ENCODE measurements at places on chromosomes 6 and 20.
A peak's percentile ranks its signal among the peaks of the same experiment; 100 is the strongest.

- no peak for DNase-seq
Observed at GRCh38 chr6:138805016-138805765, 9.3 kb downstream of the ECT2L start.

- DNase-seq, result no peak
Observed at GRCh38 chr6:107582086-107582485, 92.2 kb downstream of the SOBP start.

GRCh38 chr6:131226459-131227157, 91.3 kb downstream of the AKAP7 start:
- no peak for DNase-seq

- DNase-seq, result no peak
Observed at GRCh38 chr6:108438918-108439317, 121.8 kb upstream of the FOXO3 start.

GRCh38 chr6:87484491-87484890, 11.7 kb downstream of the SLC35A1 start:
- DNase-seq, result no peak

- no peak for DNase-seq
Observed at GRCh38 chr6:45763281-45763680, 252.4 kb downstream of the CLIC5 start.

- no peak for DNase-seq
Observed at GRCh38 chr20:22977047-22977785, 57.9 kb upstream of the SSTR4 start.

GRCh38 chr20:63002511-63002910, 4.3 kb downstream of the BHLHE23 start:
- no peak for DNase-seq

DNA sequence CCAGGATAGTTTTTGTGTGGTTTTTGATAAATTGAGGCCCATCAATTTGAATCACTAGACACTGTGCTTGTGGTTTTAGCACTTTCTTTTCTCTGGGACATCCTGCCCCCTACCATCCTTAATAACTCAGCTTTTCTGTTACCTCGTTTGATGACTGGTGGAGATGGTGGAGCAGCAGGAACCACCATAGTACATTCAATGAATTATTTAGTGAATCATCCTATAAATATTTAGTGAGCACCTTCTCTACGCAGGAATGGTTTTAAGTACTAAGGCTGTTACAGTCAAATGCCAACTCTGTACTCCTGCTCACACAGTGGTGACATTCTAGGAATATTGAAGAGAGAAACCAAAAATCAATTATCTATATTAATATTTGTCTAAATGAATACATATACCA, 585.2 kb downstream of the HAO1 start:
- DNase-seq, result no peak

- DNase-seq, result peak; percentile 89
Observed at GRCh38 chr6:170552765-170553533, at the start of gene PSMB1. Gene PSMB1, minus strand, starts transcription at chr6:170553307. Its CDS starts 65 bp downstream, at chr6:170553242.

GRCh38 chr6:89375427-89376267, 23.1 kb upstream of the UBE2J1 start:
- peak; percentile 52 for DNase-seq

DNA sequence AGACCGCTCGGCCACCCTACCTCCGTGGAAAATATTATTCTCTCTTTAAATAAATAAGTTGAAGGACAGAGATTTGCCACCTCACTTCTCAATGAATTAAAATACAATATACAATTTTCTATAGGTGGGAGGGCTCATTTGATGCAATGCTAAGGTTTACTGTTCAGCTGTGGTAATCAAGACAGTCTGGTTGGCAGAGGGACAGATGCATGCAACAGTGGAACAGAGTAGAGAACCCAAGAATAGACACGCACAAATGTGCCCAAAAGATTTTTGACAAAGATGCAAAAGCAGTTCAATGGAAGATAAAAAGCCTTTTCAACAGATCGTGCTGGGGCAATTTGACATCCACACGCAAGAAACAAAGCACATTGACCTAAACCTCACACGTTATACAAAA, 145.2 kb downstream of the CEBPB start:
- DNase-seq, result no peak

GRCh38 chr20:47220161-47220582, 136.3 kb downstream of the ZMYND8 start:
- DNase-seq, result peak; percentile 42

DNA sequence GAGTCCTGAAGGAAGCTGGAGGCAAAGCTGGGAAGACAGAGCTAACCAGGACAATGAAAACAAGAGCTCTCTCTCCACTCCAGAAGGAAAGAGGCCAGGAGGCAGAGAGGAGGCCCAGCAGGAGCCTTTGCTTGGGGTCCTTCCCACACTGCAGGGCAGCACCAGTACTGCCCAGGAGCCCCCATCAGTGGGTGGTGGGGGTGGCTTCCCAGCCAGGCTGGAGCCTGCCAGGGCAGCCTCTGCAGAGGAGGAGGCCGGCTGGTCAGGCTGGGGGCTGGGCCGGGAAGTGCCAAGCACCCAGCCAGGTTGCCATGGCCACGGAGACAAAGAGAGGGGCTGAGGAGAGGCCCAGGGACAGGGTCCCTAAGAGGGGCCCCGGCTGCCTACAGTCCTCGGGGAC, 33.4 kb downstream of the PREX1 start:
- no peak for DNase-seq

GRCh38 chr20:20897145-20897544, 184.7 kb upstream of the RALGAPA2 start:
- DNase-seq, result no peak

GRCh38 chr6:98241630-98242029, 592.7 kb upstream of the POU3F2 start:
- DNase-seq, result no peak

DNA sequence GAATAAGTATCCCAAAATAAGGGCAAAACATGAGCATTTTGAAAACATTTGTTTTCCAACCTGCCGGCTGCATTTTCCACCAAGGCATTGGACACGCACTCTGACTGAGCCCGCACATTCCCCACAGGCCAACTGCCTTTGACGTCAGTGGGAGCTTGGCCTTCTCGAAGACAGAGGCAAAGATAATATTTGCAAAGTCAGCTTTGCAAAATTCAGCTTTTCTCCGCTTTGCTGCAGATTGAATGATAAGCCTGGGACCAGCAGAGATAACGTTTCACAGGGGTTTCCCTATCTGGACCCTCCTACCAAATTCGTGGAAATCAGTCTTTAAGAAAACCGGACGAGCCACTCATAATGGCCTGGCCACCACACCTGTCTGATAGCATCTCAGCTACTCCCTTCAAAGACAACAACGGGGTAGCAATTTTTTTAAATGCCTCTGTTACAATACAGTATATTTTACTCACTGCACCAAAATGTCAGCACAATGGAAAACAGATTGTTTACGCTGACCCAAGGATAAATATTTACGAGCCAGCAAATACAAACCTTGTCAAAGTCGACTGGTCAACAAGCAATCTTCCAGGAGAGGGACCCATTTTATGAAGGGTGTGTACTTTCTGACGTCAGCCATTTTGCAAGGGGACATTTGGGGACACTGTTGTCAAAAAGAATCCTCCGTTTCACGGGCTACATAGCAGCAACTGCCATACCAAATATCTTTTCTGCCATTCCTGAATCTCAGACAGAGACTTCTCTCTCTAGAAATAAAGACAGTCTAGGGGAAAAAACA, 100.5 kb downstream of the TFAP2A start:
- no peak for DNase-seq

- peak; percentile 82 for DNase-seq
Observed at GRCh38 chr6:41560431-41561192, 14.4 kb downstream of the FOXP4 start.

GRCh38 chr6:121856296-121856695, 420.9 kb downstream of the GJA1 start:
- no peak for DNase-seq

- DNase-seq, result no peak
Observed at GRCh38 chr6:2197984-2198383, 47.4 kb downstream of the GMDS start.

DNA sequence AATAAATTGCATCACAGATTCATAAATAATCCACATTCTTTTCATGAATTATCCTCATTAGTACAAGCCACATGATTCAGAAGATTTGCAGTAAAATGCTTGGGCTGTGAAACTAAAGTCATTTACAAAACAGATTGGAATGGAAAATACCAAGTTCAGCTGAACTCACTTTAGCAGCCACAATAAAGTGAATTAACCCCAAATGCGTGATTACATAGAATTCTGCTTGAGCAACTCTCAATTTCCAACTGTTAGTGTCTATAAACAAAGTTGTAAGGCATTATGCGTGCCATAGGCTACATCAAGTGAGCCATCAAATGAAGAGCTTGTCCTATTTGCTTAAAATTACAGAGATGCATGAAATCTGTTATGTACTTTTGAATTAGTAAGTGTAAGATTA, 60.4 kb upstream of the GFRAL start:
- DNase-seq, result no peak

GRCh38 chr6:39210450-39210849, 18.8 kb downstream of the KCNK5 start:
- DNase-seq, result no peak

DNA sequence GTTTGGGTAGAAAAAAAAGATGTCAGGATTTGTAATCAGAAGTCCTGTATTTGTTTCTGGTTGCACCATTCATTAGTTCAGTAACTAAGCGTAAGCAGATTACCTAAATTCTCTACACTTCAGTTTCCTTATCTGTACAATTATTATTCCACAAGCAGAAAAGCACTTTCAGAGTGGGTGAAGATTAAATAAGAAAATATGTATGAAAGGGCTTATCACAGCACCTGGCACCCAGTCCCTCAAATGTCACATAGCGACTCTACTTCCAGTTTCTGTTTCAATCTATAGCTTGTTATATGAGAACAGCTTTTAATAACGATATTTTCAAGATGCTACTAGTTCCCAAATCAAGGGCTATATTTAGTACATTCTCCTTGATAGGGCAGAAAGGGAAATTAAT, 31.4 kb downstream of the RGS17 start:
- no peak for DNase-seq

- DNase-seq, result no peak
Observed at GRCh38 chr20:12404941-12405340, 487.2 kb downstream of the BTBD3 start.

GRCh38 chr6:132443206-132443605, 41.9 kb upstream of the MOXD1 start:
- DNase-seq, result no peak

GRCh38 chr20:5674176-5674660, 76.0 kb upstream of the SHLD1 start:
- DNase-seq, result peak; percentile 38

DNA sequence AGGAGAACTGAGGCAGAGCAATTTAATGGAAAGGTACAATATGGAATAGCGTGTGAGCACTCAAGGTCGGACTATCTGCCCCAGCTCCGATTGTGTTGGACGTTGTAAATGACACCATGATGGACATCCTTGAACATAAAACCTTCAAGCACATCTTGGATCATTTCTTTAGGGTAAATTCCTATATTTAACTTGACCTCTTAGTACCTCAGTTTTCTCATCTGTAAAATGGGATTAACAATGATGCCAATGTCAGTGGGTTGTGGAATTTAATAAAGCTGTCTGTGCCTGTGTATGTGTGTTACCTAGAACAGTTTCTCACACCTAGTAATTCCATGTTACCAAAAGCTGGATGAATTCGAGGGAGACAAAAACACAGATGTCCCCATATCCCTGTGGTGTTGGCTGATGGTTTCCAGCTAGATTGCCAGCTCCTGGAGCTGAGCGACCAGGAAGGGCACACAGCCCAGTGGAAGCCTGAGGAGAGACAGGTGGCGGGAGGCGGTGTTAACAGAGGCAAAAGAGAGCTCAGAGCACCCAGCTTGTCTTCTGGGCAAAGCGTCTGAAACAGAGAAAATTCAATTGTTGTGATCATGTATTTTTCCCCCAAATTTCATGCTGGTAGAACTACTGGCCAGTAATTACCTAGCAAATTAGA, 32.6 kb downstream of the MDFI start:
- DNase-seq, result no peak

GRCh38 chr6:54335871-54336270, 27.6 kb downstream of the TINAG start:
- DNase-seq, result no peak

- no peak for DNase-seq
Observed at GRCh38 chr20:14310977-14311627, 26.3 kb downstream of the FLRT3 start.

GRCh38 chr6:134454794-134455193, 136.9 kb upstream of the SGK1 start:
- DNase-seq, result no peak

- no peak for DNase-seq
Observed at GRCh38 chr6:1118287-1118647, 193.6 kb upstream of the FOXQ1 start.

- DNase-seq, result no peak
Observed at GRCh38 chr6:2643935-2644539, 106.7 kb downstream of the MYLK4 start.

DNA sequence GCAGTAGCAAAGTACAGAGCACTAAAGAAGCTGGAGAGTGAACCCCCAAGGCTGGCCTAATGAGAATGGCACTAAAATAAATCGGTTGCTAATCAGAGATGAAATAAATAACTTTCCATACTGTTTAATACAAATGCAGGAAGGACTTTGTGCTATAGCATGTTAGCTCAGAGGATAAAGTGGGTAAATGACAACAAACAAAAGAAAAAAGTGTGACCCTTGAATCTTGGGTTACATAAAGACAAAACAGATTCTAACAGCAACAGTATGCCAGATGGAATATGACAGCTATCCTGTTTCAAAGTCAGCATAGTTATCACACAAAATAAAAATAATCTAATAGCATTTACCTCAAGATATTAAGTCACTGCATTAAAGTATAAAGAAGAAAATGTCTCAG, 622.7 kb downstream of the PHF3 start:
- no peak for DNase-seq

GRCh38 chr20:21241406-21241805, 61.7 kb upstream of the XRN2 start:
- no peak for DNase-seq

- DNase-seq, result no peak
Observed at GRCh38 chr20:46330072-46330763, 21.9 kb upstream of the CDH22 start.

- DNase-seq, result no peak
Observed at GRCh38 chr6:107510108-107510507, 20.2 kb downstream of the SOBP start.

DNA sequence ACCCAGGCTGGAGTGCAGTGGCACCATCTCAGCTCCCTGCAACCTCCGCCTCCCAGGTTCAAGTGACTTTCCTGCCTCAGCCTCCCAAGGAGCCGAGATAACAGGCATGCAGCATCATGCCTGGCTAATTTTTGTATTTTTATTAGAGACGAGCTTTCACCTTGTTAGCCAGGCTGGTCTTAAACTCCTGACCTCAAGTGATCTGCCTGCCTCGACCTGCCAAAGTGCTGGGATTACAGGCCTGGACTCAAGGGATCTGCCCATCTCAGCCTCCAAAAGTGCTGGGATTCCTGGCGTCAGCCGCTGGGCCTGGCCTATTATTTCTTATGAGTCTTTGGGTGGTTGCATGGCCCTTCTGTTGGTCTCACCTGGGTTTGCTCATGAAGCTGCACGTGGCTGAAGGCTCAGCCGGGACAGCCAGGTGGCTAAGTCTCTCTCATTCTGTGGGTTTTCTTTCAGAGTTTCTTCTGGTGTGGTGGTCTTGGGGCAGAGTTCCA, 45.6 kb upstream of the NCOA3 start:
- DNase-seq, result no peak
